ENCODE measurements at places on chromosomes 13 and 19. TPM values are rescaled to one million over a fixed set of nuclear protein-coding genes. Genes with fewer than 3 reads are reported as not detected.

- H3K27me3 ChIP-seq, result no peaks in the 10 kb centered on the region
- no peak overlapping the region for H3K4me3 ChIP-seq
- H3K36me3 ChIP-seq, result no peaks in the 10 kb centered on the region
- DNase-seq, result no peak
Measured at GRCh38 chr19:33214596-33214995, 11.1 kb downstream of the SLC7A10 start.

DNA sequence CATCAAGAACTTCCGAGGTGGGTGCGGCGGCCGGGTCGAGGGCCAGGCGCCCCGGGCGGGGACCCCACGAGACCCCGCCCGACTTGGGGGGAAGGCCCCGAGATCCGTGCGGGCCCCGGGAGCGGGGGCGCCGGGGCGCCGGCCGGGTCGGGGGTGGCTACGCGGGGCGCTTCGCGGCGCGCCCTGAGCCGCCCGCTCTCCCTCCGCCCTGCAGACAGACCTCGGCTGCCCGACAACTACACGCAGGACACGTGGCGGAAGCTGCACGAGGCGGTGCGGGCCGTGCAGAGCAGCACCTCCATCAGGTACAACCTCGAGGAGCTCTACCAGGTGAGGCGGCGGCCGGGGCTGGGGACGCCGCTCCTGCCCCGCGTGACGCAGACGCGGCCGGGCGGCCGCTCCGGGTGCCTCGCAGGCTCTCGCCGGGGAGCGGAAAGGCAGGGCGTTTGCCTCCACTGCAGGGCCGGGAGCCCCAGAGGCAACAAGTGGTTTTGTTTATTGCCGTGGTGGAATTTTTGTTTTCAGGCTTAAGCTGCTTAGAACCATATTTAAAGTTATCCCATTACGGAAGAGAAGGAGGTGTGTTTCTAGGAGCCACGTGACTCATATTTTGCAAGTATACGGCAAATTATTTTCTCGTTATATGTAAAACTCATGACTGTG is 477 bp downstream of the CUL4A start:
- peak overlapping the region; percentile 49 for H3K4me3 ChIP-seq
- peaks cover 47% of the 10 kb centered on the region for H3K4me1 ChIP-seq
- H3K27ac ChIP-seq, result peak overlapping the region; percentile 63

- H3K4me3 ChIP-seq, result no peak overlapping the region
- DNase-seq, result no peak
- peak overlapping the region; percentile 71 for H3K27ac ChIP-seq
Measured at GRCh38 chr19:43784241-43784980, 3.6 kb upstream of the KCNN4 start.

DNA sequence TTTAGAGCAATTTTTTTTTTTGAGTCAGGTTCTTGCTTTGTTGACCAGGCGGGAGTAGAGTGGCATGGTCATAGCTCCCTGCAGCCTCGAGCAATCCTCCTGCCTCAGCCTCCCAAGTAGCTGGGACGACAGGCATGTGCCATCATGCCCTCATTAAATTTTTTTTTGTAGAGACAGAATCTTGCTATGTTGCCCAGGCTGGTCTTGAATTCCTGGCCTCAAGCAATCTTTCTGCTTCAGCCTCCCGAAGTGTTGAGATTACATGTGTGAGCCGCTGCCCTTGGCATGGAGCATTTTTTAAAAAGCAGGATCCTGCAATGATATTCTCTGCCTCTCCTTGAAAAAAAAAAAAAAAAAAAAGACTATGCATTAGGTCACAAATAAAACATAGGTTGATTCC is 5.9 kb downstream of the GPR32 start:
- H3K4me1 ChIP-seq, result peaks cover 7% of the 10 kb centered on the region
- DNase-seq, result no peak
- H3K27ac ChIP-seq, result no peak overlapping the region
- no peaks in the 10 kb centered on the region for H3K36me3 ChIP-seq
- H3K4me3 ChIP-seq, result no peak overlapping the region

MEF2B gene
- total RNA-seq, result 6.3 TPM
